ENCODE measurements at places on chromosomes 3 and 15. TPM values are rescaled to one million over a fixed set of nuclear protein-coding genes. Genes with fewer than 3 reads are reported as not detected.

The EAF1 gene
- 9.4 TPM for polyA plus RNA-seq

The CYP1A2 gene
- not detected for polyA plus RNA-seq

The GRAMD1C gene
- polyA plus RNA-seq = 1.2 TPM

The CSPG4 gene
- 9.5 TPM for polyA plus RNA-seq

The ISL2 gene
- 7.7 TPM for polyA plus RNA-seq

The RFC4 gene
- 8.5 TPM for polyA plus RNA-seq

The RNU5B-1 gene
- not detected for polyA plus RNA-seq

The EBLN2 gene
- polyA plus RNA-seq = 1.0 TPM

The SCAANT1 gene
- not detected for polyA plus RNA-seq

The CERS3 gene
- not detected for polyA plus RNA-seq

The C2CD4B gene
- not detected for polyA plus RNA-seq

The WDR93 gene
- polyA plus RNA-seq = 0.17 TPM

The MESP2 gene
- polyA plus RNA-seq = 0.39 TPM

The KPNA4 gene
- polyA plus RNA-seq = 20.7 TPM

The MYZAP gene
- polyA plus RNA-seq = 0.11 TPM

The MSL2 gene
- polyA plus RNA-seq = 4.9 TPM

The DAZL gene
- polyA plus RNA-seq = not detected

The AMT gene
- polyA plus RNA-seq = 9.1 TPM

The CPLX3 gene
- polyA plus RNA-seq = not detected

The CPNE9 gene
- polyA plus RNA-seq = not detected

The IMPG2 gene
- polyA plus RNA-seq = 0.10 TPM

The CCNB2 gene
- 45.3 TPM for polyA plus RNA-seq

The GOLIM4 gene
- polyA plus RNA-seq = 32.4 TPM

The TJP1 gene
- polyA plus RNA-seq = 58.3 TPM

The SLC28A1 gene
- polyA plus RNA-seq = not detected

The GRK7 gene
- not detected for polyA plus RNA-seq

The IQCF5 gene
- polyA plus RNA-seq = not detected

The LMAN1L gene
- polyA plus RNA-seq = not detected

The UBE3A gene
- polyA plus RNA-seq = 36.2 TPM

The CAND2 gene
- polyA plus RNA-seq = 1.3 TPM

The CCR9 gene
- polyA plus RNA-seq = not detected

The LRTM1 gene
- polyA plus RNA-seq = not detected

The LRRC31 gene
- polyA plus RNA-seq = not detected

The WDR49 gene
- not detected for polyA plus RNA-seq

The MFGE8 gene
- polyA plus RNA-seq = 1,967 TPM

The LRRFIP2 gene
- polyA plus RNA-seq = 43.9 TPM

The SIN3A gene
- polyA plus RNA-seq = 24.8 TPM

The CCDC54 gene
- polyA plus RNA-seq = not detected

The PDIA5 gene
- polyA plus RNA-seq = 47.3 TPM

The ATG7 gene
- polyA plus RNA-seq = 26.2 TPM

The TM4SF18 gene
- 0.29 TPM for polyA plus RNA-seq

The NKTR gene
- 37.6 TPM for polyA plus RNA-seq

The CLDN1 gene
- polyA plus RNA-seq = 1.7 TPM

The PRSS50 gene
- not detected for polyA plus RNA-seq

The PTH1R gene
- polyA plus RNA-seq = 1.3 TPM

The ANKUB1 gene
- not detected for polyA plus RNA-seq

The SCAPER gene
- 2.6 TPM for polyA plus RNA-seq

The ANKDD1A gene
- 2.9 TPM for polyA plus RNA-seq

The FAM107A gene
- 0.05 TPM for polyA plus RNA-seq

The CLDN16 gene
- polyA plus RNA-seq = not detected
